ENCODE measurements at places on chromosomes 4 and X. TPM values are rescaled to one million over a fixed set of nuclear protein-coding genes. Genes with fewer than 3 reads are reported as not detected.

DNA sequence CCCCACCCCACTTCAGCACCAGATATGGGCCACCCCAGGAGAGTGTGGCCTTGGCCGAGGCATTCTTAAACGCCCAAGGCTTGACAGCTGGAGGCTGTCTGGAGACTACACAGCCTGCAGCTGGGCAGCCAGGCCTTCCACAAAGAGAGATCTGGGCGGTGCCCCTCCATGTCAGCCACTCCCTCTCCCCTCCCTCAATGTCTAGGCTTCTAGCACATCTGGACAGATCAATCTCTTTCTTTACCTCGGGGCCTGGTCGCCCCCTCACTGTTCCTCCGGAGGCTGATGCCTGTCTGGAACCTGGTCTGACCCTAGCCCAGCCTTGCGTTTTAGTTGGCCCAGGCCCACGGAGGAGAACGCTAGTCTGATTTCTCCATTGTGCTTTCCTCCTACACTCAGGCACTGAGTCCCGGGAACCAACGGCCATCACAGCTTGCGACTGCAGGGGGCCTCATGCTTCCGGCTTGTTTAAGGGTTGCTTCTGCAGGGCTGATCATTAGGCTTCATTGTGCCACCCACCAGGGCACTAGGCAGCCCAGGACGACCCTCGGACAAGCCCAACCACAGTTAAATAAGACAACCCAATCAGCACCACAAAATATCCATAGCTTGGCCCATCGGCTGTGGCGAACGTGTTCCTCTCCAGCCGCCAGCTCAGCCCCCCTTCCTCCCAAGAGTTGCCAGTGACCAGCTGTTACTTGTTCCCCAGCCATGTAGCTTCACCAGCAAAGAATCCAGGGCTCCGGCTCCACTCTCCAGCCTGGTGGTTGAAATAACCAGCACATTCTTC is 200.6 kb downstream of the BCOR start:
- no peak for DNase-seq

- DNase-seq, result no peak
These were observed 23.9 kb downstream of the EVC start for GRCh38 chr4:5734853-5735252.

DNA sequence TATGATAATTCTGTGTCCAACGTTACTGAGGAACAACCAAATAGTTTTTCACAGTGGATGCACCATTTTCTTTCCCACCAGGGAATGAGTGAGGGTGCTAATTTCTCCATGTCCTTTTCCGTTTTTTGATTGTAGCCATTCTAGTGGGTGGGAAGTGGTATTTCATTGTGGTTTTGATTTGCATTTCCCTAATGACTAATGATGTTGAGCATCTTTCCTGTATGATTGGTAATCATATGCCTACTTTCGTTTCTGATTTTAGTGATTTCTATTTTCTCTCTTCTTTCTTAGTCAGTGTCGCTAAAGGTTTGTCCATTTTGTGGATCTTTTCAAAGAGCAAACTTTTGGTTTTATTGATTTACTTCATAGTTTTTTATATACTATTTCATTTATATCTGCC is 32.1 kb upstream of the TEX13D start:
- no peak for DNase-seq

GRCh38 chr4:98673288-98673644 is 14.9 kb upstream of the TSPAN5 start:
- DNase-seq, result no peak

Gene TRIM75
- not detected for total RNA-seq

- DNase-seq, result no peak
These were observed 8.5 kb upstream of the GYG2 start for GRCh38 chrX:2820136-2820771.
